ENCODE measurements at places on chromosomes 6 and 20.
A peak's percentile ranks its signal among the peaks of the same experiment; 100 is the strongest.

DNA sequence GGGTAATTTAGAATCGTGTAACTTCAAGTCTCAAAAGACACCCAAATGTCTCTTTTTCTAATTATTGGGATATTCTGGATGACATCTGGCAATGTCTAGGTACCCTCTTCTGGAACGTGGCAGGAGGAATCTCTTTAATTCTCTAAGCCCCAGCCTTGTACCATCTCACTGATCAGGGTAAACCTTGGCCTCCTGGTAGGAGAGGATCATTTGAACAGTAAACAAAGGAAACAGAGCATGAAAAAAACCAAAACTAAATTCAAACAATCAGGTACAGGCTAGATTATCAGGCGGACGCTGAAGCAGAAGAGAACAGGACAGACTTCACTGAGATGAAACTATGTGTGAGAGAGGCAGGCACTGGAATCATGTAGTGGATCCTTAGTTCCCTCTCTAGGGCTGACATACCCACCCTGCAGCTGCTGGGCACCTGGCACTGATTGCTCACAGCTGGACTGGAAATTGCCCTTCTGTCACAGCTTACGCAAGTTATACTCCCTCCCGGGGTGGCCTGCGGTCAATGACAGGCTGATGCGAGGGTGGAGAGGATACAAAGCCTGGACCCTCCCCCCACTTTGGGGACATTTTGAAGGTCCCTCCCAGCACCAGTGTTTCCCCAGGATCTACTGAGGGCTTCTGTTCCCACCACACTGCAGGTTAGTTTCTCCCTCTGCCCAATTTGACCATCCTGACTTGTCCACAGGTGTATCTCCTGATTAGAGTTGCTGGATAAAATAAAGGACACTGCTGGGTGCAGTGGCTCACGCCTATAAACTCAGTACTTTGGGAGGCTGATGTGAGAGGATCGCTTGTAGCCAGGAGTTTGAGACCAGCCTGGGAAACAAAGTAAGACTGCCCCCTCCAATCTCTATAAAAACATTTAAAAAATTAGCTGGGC is 20.6 kb upstream of the ZBTB24 start:
- no peak for DNase-seq

- peak; percentile 49 for DNase-seq
Observed at GRCh38 chr20:59988141-59988540, 29.9 kb downstream of the CDH26 start.

DNA sequence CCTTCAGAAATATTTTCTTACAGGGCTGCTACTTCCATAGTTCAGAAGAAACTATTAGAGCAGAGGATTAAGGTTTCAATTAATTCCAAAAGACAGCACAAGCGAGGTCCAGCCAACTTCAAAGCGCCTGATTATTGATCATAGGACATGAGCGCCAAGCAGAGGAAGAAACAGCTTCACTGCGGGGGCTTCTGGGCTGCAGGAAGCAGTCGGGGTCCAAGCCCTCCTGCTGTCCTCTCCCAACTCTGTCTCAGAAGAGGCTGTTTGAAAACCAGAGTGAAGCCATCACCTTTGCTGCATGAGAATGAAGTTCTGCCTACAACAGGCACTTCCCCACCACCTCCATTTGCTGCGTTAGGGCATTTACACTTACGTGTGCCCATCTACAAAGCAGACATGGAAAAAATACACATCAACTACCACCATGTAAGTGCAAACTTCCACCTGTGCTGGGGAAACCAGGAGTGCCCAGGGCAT is 23.9 kb downstream of the SUMO4 start:
- DNase-seq, result no peak

GRCh38 chr6:52284131-52284459 is 447 bp downstream of the MCM3 start:
- peak; percentile 66 for DNase-seq

DNA sequence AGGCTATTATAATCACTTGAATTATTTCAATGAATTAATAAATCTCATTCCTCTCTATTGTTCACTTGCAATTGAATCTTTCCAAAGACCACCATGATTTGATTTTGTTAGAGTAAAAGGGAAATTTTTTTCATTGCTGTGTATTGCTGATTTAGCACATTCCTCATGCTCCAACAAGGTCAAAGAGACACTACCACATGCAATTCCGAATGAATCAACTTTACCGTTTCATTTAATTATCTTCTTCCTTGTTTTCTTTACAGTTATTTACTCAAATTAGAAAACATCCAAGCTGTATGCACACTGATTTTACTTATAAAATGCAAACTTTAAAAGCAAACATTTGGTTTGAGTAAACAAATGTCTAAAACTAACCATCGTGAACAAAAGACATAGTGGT is 967 bp downstream of the KIAA0408 start:
- DNase-seq, result no peak

GRCh38 chr20:35122756-35123405 is 24.3 kb downstream of the EDEM2 start:
- DNase-seq, result no peak

DNA sequence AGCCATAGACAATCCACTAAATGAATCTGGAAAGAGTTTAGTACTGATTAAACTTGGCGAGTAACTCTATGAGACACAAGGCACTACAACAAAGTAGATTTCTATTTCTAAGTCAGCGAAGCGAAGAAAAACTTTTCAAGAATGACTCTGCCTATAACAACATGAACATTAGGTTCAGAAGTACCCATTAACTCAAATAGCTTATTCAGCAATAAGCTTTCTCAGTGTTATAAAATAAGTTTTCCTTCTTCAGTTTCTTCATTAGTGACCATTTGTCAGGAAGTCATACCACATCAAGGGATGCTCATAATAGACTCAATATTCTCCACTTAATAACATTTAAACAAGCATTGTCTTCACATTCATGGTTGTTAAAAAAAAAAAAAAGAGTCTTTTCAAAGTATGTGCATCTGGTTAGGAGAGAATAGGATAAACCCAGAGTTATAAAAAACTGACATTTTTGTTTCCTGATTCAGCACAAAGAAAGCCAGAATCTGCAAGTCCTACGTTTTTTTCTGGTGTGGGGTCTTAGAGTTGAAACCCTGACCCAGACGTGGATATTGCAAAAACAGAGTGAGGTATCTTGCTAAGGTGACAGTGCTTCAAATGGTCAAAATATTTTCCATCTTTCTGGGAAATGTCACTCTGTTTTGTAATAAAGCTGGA is 148.2 kb upstream of the PREP start:
- DNase-seq, result no peak

- DNase-seq, result peak; percentile 90
Observed at GRCh38 chr20:44959638-44960102, 527 bp downstream of the TOMM34 start.

DNA sequence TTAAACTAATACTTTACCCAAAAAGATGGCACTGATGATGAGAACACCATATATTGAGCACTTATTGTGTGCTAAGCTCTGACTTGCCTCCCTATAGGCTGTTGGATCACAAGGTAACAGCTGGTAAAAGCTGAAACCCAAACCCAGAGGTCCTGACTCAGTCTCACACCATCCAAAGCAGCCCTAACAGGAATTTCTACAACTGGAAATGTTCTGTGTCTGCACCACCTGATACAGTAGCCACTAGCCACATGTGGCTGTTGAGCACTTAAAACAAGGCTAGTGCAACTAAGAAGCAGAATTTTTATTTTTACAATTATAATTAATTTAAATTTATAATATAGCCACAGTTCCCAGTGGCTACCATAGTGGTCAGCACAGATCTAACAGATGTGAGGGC is 15.6 kb upstream of the MATN4 start:
- no peak for DNase-seq

GRCh38 chr20:32018269-32019155 is 8.3 kb downstream of the CCM2L start:
- DNase-seq, result peak; percentile 30

- DNase-seq, result no peak
Observed at GRCh38 chr20:42173440-42173839, 555.3 kb upstream of the CHD6 start.

DNA sequence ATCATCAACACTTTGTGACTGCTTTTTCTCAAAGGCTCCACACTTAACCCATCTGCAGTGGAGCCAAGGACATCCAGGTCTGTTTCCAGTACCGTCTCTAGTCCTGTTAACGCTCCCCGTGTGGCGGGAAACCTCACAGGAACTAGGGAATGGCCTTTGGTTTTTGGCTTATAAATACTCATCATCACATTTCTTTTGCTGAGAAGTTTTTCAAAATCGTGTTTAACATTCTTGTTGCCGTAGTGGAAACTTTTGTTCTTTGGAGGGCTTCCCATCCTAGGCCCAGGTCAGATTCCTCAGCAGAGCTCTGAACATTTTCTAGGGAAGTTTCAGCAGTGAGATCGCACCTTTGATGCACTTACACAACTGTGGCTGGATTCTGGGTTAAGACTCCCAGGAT is 24.6 kb downstream of the DAAM2 start:
- no peak for DNase-seq

- peak; percentile 62 for DNase-seq
Observed at GRCh38 chr6:144150710-144151657, 667 bp downstream of the STX11 start.

- no peak for DNase-seq
Observed at GRCh38 chr6:122042960-122043735, 356.3 kb upstream of the HSF2 start.

DNA sequence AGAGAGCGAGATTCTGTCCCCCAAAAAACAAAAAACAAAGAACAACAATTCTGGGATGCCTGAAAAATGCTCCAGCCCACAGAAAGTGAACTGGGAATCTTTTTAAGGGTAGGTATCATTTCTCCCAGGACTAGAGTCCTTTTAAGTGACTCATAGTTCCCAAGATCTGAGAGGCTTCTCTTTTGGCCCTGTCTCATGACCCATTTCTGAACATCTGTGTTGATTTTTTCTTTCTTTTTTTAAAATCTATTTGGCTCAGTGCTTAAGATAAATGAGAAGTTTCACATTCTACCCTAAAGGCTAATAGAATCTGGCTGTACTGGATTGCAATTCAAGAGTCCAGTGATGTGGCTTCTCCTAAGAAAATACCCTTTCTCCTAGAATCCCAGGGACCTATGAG is 217.6 kb upstream of the FOXQ1 start:
- peak; percentile 4 for DNase-seq
